ENCODE measurements at places on chromosomes 11 and 22.

GRCh38 chr22:21861851-21862250 is 5.6 kb downstream of the MAPK1 start:
- no peak for DNase-seq

DNA sequence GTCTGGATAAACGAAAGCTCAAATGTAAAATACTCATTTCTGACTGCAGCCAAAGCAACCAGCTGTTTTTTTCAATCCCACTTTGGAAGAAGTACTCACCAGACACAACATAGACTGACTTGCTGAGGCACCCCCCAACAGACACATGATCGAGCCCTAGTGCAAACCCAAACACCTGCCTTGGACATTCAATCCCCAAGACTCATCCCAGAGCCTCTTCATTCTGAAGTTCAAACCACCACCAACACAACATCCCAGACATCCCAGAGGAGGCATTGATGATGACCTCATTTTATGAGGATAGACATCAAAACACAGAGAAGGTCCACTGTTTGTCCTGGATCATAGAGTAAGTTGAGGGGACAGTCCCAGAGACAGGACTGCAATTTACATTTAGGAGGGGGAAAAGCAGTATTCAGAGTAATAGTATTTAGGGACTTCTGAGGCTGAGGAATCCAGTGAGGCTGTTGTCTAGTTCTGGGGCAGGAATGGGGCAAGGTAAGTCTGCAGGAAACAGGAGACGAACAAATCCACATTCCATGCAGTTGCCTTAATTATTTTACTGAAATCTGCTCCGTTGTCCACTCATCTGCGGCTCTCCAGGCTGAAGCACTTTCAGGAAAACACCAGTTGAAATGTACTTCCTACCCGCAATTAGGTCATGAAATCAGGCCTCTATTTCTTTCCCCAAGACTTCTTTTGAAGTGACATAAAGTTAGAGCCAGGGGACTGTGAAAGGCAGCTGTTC is 54.8 kb downstream of the CLPB start:
- no peak for DNase-seq

DNA sequence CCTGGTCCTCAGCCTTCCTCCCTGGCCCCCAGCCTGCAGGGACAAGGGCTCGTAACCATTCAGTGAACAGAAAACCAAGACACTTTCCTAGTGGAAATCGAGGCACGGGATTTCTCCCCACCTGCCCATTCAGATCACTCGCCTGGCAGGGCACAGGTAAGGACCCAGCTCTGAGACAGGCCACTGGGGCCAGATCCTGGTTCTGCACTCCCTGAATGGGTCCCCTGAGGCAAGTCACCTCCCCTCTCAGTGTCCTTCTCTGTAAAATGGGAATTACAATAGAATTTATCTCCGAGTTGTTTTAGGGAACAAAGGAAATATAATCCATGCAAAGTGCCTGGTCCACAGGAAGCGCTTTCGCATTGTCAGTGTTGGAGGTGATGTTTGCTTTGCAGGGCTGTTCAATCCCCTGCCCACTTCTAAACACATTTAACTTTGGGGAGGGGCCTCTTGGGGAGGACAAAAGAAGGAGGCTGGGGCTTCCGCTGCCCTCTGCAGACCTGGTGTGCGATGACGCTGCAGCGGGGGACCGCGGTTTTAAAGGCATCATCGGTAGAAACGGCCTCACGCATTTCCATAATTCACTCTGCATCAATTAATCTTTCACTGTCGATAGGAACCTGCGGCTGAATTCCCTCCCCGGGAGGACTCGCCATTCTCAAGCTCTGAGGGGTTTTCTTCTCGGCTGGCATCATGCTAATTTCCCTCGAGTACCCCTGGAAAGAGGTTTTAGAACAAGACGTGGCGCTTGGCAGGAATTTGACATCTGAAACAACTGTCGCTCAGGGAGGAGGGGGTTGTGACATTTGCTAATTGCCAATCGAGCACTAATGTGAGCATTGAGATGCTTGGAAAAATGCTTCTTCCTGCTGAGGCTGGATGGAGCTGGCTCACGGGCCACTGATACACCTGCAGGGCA is 70.4 kb upstream of the FGF3 start:
- peak; percentile 55 for DNase-seq

GRCh38 chr11:58629857-58630256 is 7.4 kb downstream of the CNTF start:
- DNase-seq, result peak; percentile 57

Data from iPS-NIHi11 (cell line).